ENCODE measurements at places on chromosomes 16 and 17.

- DNase-seq = no peak
Measured at GRCh38 chr17:77618173-77618572, 340.3 kb upstream of the TNRC6C start.

DNA sequence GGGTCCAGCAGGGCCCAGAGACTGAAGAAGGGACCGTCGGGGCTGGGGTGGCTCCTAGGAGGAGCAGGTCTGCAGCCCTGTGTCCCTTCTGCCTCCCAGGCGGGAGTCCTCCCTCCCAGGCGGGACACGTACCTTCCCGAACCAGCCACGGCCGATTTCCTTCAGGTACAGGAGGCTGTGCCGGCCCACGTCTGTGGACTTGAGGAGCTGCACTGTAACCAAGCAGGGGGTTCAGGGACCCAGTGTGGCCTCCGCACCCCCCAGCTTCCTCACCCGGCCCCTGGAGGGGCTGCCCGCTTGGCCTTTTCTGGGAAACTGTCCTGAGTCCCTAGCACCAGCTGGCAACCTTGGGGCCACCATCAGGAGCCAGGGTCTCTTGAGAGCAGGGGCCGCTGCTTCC, 37.0 kb upstream of the PVALEF start:
- no peak for DNase-seq

- no peak for DNase-seq
Measured at GRCh38 chr17:11267999-11268575, 27.1 kb downstream of the SHISA6 start.

DNA sequence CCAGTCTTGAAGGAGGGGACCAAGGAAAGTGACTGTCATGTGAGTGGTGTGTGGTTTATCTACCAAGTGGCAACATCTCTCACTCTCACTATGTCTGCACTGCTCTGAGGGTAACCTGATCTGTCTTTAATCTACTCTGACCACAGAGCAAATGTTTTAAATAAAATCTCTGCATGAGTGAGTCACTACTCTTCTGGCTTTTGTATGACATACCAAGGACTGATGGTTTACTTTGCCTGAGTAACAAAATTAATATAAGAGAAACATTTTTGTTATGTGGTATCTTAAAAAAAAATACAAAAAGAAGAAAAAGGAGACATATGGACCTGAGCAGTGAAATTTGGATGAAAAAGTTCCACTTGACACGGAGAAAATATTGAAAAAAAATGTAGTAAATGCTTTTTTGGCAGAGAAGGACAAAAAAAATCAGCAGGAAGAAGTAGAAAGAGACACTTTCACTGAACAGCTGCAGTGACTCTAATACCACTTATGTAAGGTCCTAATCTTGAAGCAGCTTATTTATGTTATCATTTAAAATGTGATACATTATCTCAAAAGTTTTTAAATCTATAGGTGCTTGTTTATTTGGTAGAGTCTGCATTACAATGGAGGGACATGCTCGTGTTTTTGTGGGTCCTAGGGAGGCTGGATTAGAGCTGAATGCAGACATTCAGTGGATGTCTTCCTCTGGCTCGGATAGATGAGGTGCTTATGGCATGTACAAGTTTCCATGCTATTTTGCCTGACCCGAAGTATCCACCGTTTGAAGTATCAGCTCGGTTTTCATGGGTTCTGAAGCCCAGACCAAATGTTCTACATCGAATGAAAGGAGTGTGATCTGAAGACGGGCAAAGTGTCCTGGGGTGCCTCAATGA, 240.7 kb downstream of the MAP2K6 start:
- DNase-seq = peak; percentile 76

GRCh38 chr16:1745181-1745899, 26.0 kb downstream of the NME3 start:
- DNase-seq = peak; percentile 80

DNA sequence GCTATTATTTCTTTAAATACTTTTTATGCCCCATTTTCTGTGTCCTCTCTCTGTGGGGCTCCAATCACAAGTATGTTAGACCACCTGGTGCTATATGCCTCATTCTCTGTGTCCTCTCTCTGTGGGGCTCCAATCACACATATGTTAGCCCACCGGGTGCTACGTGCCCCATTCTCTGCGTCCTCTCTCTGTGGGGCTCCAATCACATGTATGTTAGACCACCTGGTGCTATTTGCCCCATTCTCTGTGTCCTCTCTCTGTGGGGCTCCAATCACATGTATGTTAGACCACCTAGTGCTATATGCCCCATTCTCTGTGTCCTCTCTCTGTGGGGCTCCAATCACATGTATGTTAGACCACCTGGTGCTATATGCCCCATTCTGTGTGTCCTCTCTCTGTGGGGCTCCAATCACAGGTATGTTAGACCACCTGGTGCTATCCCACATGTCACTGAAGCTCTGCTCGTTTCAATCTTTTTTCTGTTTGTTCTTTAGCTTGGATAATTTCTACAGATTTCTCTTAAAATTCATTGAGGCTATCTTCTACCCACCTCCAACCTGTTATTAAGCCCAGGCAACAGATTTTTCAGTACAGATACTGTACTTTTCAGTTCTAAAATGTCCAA, 28.2 kb downstream of the LMF1 start:
- DNase-seq = no peak
